ENCODE measurements at places on chromosomes 12 and 14.

- no peak for DNase-seq
These were observed 22.4 kb downstream of the DENND5B start for GRCh38 chr12:31568498-31568897.

DNA sequence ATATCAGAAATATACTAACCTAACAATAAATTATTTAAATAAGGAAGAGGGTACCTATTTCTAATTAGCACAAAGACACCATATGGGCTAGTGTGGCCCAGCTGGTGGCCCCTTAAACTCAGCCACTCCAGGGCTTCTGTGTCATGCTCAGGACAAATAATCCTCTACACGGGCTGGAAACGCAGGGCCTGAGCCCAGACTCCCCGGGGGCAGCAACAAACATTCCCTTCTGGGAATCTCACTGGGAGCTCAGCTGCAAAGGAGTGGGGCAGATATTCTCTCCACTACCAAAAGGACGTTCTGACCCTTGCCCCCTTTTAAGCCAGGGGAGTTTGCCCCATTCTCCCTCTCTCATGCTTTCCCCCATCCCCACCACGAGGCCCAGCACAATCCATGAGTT lies 43.7 kb upstream of the ELK3 start:
- DNase-seq = no peak

DNA sequence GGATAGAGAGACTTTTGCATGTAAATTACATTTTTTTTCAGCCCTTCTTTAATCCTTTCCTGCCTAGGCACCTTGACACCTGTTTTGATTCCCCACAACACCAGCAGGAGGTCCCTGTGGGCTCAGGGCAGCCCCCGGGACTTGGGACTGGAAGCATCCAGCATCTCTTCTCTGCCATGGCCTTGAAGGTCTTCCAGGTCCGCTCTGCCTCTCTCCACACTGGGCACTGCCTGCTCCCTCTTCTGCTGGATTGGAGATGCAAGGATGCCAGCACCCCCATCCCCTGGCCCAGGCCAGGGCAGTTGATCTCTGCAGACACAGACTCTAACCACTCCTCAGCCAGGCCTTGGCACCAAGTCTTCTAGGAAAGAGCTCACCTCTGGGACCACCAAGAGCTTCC lies 134.5 kb upstream of the C14orf180 start:
- no peak for DNase-seq

GRCh38 chr12:49623142-49623904 lies at the start of gene PRPF40B:
Gene PRPF40B (plus strand): TSS chr12:49623561. CDS start chr12:49623591, 30 bp downstream.
- DNase-seq = peak; percentile 80

GRCh38 chr14:21711360-21711961 lies 37.8 kb upstream of the OR4E1 start:
- DNase-seq = peak; percentile 69

GRCh38 chr12:121582583-121583333 lies 1.9 kb upstream of the KDM2B start:
- no peak for DNase-seq

DNA sequence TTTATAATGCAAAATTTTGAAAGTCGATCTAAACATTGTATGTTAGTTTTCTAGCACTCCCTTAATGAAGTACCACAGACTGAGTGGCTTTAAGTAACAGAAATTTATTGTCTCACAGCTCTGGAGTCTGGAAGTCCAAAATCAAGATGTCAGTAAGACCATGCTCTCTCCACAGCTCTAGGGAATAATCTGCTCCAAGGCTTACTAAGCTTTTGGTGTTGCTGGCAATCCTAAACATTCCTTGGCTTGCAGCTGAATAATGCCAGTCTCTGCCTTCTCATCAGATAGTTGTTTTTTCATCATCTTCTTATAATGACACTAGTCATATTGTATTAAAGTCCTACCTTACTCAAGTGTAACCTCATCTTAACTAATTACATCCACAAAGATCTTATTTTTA lies 102.2 kb downstream of the RASSF9 start:
- DNase-seq = peak; percentile 1
